ENCODE measurements at places on chromosomes 2 and 18. TPM values are rescaled to one million over a fixed set of nuclear protein-coding genes. Genes with fewer than 3 reads are reported as not detected.
A peak's percentile ranks its signal among the peaks of the same experiment; 100 is the strongest.

The TMEM182 gene
- total RNA-seq: 3.9 TPM

The RIOK3 gene
- total RNA-seq: 84.4 TPM

The RNMT gene
- total RNA-seq: 55.0 TPM

The DUSP2 gene
- 33.4 TPM for total RNA-seq

DNA sequence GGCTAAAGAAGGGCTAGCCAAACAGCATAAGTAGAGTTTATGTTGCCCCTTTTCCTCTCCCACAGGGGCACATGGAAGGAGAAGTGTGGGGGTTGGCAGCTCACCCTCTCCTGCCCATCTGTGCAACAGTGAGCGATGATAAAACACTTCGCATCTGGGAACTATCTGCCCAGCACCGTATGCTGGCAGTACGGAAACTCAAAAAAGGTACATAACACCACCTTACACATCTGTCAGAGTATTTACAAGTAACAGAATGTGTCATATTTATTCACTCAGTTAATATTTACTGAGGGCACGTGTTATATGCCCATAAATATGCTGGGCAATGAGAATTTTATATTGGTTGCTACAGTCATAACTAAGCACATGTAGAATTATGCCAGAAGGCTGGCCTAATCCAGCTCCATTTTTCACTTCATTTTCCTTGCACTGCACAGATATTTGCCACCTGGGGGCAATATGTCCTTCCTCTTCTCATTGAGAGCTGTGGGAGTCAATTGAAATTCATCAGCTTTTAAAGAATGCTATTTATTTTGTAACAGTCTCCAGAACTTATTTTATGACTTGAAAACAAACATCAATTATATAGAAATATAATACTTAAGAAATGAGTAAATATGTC, 150.6 kb downstream of the RTN4 start:
- DNase-seq: peak; percentile 18
- H3K27me3 ChIP-seq: no peaks in the 10 kb centered on the region
- H3K27ac ChIP-seq: no peak overlapping the region
- H3K4me1 ChIP-seq: peaks cover 27% of the 10 kb centered on the region
- no peaks in the 10 kb centered on the region for H3K36me3 ChIP-seq
- H3K4me3 ChIP-seq: no peak overlapping the region

DNA sequence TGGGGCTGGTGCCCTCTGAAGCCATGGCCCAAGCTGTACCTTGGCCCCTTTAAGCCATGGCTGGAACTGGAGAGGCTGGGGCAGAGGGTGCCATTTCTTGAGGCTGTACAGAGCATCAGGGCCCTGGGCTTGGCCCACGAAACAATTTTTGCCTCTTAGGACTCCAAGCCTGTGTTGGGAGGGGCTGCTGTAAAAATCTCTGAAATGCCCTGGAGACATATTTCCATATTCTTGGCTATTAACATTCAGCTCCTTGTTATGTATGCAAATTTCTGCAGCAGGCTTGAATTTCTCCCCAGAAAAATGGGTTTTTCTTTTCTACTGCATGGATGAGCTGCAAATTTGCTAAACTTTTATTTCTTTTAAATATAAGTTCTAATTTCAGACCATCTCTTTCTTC, 834.0 kb downstream of the DSC3 start:
- no peak overlapping the region for H3K27ac ChIP-seq
- DNase-seq: no peak
- H3K4me1 ChIP-seq: no peaks in the 10 kb centered on the region
- no peak overlapping the region for H3K4me3 ChIP-seq

DNA sequence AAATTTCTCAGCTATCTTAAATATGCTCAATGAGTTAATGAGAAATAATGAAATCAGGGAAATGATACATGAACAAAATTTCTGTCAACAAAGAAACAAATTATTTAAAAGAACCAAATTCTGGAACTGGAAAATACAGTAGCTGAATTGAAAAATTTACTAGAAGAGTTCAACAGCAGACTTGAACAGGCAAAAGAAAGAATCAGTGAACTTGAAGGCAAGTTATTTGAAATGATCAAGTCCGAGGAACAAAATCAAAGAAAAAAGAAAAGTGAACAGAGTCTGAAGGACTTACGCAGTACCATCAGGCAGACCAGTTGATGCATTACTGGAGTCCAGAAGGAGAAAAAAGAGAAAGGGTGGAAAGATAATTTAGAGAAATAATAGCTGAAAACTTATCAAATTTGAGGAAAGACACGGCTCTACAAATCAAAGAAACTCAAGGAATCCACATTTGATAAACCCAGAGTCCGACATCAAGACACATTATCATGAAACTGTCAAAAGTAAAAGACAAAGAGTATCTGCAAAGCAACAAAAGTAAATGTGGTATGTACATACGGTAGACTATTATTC, 83.6 kb downstream of the CCDC138 start:
- H3K27me3 ChIP-seq: no peaks in the 10 kb centered on the region
- no peaks in the 10 kb centered on the region for H3K4me1 ChIP-seq
- H3K36me3 ChIP-seq: no peaks in the 10 kb centered on the region

GRCh38 chr2:237563816-237564215, 2.6 kb upstream of the PRLH start:
- H3K4me3 ChIP-seq: no peak overlapping the region
- H3K36me3 ChIP-seq: no peaks in the 10 kb centered on the region
- H3K27ac ChIP-seq: no peak overlapping the region
- no peak for DNase-seq
- no peaks in the 10 kb centered on the region for H3K4me1 ChIP-seq

DNA sequence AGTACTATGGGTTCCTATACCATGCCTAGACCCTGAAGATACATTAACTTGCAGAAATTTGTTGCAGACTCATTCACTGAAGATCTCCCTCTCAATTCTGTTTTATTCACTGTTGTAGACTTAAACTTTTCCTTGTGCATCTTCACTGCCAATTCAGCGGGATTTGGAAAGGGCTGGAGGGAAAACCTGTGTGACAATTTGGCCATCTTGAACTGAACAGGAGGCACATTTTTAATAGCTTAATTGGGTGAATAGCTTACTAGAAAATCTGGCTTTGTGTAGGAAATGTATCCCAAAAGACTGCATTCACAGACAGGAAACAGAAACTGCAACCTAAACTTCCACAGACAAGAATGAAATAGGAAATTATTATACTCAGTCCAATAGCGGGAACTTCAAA, 512.3 kb downstream of the XIRP2 start:
- H3K36me3 ChIP-seq: no peaks in the 10 kb centered on the region
- DNase-seq: no peak
- no peaks in the 10 kb centered on the region for H3K27me3 ChIP-seq
- H3K27ac ChIP-seq: no peak overlapping the region

DNA sequence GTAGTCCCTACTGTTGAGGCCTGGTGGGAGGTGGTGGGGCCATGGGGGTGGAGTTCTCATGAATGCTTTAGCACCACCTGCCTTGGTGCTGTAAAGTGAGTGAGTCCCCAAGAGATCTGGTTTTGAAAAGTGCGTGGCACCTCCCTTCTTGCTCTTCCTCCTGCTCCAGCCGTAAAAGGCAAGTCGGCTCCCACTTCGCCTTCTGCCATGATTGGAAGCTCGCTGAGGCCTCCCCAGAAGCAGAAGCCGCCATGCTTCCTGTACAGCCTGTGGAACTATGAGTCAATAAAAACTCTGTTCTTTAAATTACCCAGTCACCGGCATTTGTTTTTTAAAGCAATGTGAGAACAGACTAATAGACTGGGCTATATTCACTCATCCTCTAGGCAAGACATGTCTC, 141.3 kb upstream of the ALKAL2 start:
- no peak overlapping the region for H3K27ac ChIP-seq
- H3K36me3 ChIP-seq: no peaks in the 10 kb centered on the region
- no peak for DNase-seq
- peaks cover 25% of the 10 kb centered on the region for H3K4me1 ChIP-seq

DNA sequence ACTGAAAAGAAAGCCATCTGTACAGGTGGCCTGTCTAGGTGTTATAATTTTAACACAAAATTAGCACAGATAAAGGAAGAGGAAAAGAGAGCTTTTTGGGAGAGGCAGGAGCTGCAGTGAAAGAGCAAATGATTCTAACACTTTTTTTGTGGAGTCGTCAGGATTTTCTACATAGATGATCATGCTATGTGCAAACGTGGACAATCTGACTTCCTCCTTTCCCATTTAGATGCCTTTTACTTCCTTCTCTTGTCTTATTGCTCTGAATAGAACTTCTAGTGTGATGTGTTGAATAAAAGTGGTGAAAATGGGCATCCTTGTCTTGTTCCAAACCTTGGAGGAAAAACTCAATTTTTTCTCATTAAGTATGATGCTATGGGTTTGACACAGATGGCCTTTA, 334.5 kb downstream of the NBAS start:
- H3K27me3 ChIP-seq: no peaks in the 10 kb centered on the region
- H3K27ac ChIP-seq: no peak overlapping the region
- H3K4me3 ChIP-seq: no peak overlapping the region
- no peaks in the 10 kb centered on the region for H3K36me3 ChIP-seq
- H3K4me1 ChIP-seq: no peaks in the 10 kb centered on the region

Measured in CD4-positive, alpha-beta memory T cell (primary cell).